ENCODE measurements at places on chromosomes 13 and 19. TPM values are rescaled to one million over a fixed set of nuclear protein-coding genes. Genes with fewer than 3 reads are reported as not detected.
A peak's percentile ranks its signal among the peaks of the same experiment; 100 is the strongest.

DNA sequence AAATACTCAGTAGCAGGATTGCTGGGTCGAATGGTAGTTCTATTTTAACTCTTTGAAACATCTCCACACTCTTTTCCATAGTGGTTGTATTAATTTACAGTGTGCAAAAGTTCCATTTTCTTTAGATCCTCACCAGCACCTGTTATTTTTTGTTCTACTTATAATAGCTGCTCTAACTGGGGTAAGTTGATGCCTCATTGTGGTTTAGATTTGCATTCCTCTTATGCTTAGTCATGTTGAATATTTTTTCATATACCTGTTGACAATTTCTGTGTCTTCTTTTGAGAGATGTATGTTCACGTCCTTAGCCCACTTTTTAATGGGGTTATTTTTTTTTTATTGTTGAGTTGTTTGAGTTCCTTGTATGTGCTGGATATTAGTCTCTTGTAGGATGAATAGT, 144.6 kb downstream of the NBEA start:
- DNase-seq: no peak

GRCh38 chr13:47332149-47332548, 435.3 kb upstream of the HTR2A start:
- DNase-seq: no peak

DNA sequence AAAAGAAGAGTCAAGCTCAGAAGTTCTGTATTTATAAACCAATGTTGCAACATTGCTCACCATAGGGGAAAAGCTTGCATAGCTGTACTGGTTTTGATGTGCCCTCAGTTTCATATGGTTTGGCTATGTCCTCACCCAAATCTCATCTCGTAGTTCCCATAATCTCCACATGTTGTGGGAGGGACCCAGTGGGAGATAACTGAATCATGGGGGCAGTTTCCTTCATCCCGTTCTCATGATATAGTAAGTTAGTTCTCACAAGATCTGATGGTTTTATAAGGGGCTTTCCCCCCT, 73.9 kb downstream of the TNFRSF19 start:
- no peak for DNase-seq

DNA sequence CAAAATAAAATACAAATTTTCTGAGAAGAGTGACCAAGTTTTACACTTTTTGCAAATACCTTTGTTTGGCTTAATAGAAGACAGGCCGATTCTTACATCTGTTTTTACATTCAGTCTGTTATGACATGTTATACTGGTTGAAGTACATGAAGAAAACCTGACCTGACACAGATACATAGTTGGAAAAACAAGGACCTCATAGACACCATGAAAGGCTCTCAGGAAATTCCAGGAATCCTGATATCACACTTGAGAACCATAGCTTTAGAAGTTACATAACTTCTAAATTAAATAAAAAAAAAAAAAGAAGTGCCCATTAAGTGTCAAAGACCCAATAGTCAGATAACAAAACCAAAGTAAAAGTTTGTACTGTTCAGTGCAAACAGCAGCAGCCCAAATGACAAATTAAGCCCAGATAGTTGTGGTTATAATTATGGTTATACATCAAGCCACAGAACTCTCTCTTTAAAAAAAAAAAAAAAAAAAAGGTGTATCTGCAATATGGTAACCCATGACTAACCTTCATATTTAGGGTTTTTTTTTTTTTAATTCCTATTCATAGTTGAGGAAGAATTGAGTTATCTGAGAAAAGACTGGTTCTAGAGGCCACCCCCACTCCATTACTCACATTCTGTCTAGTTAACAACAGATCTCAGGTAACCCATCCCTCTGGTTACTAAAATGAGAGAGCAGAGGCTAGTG, 19.8 kb downstream of the RBM26 start:
- no peak for DNase-seq

DNA sequence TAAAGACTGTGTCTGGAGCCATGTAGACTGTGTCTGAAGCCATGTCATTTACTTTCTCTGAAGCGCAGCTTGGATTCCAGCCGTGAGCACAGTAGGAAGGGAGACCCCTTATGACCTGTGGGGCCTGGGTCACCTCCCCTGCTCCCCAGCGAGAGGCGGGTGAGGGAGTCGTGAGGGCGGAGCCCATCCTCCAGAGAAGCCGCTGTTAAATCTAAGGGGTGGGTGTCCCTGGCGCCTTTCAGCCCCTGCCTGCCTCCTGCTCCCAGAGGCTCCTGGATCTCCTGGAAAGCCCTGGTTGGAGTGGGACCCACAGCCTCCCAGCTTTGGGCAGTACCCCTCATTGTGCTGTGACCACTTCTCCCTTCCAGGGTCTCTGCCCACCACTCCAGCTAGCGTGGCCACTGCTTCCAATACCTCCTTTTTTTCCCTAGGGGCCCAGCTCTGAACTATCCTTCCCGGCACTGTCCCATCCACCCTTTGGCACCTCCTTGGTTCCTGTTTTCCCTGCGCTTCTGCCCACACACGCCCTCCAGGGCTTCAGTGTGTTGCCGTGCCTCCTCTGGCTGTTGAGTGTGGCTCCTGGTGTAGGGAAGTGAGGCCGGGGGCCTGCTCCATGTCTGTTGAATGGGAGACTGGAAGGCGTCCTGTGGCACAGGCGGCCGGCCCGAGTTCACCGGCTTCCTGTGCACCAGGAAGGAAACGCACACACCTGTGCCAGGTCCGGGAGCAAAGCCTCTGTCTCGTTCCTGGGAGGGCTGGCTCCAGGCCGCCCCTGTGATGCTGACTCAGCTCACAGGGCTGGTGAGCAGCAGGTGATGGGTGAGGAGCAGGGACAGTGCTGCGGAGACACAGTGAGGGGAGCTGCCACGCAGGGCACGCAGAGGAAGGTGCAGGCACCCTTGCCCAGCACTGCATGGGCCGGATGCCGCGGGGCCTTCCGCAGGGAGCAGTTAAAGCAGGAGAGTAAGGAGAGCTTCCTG, 29.4 kb downstream of the ATP4B start:
- DNase-seq: no peak

DNA sequence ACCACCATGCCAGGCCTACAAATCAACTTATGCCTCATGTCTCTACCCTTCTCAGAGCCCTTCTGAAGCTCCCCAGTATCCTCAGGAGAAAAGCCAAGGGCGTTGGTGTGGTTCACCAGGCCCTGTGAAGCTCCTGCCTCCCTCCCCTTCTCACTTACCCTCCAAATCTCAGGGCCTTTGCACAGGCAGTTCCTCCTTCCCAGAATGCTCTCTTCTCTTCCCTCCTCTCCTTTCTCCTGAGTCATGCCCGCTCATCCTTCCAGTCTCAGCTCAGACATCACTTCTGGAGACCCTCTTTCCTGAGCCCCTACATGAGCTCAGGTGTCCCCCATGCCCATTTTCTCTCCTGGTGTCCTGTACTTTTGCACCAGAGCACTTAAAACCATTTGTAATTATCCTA, 20.5 kb downstream of the HIF3A start:
- DNase-seq: no peak

DNA sequence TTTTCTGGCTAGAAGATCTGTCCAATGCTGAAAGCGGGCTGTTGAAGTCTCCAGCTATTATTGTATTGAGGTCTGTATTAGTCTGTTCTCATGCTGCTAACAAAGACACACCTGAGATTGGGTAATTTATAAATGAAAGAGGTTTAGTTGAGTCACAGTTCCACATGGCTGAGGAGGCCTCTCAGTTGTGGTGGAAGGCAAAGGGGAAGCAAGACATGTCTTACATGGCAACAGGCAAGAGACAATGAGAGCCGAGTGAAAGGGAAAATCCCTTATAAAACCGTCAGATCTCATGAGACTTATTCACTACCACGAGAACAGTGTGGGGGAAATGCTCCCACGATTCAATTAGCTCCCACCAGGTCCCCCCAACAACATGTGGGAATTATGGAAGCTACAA, 980.4 kb downstream of the SLITRK5 start:
- no peak for DNase-seq

GRCh38 chr13:113298043-113298945, 1.3 kb downstream of the LAMP1 start:
- DNase-seq: no peak

- DNase-seq: no peak
Observed at GRCh38 chr19:1789261-1790041, 22.6 kb downstream of the ATP8B3 start.

DNA sequence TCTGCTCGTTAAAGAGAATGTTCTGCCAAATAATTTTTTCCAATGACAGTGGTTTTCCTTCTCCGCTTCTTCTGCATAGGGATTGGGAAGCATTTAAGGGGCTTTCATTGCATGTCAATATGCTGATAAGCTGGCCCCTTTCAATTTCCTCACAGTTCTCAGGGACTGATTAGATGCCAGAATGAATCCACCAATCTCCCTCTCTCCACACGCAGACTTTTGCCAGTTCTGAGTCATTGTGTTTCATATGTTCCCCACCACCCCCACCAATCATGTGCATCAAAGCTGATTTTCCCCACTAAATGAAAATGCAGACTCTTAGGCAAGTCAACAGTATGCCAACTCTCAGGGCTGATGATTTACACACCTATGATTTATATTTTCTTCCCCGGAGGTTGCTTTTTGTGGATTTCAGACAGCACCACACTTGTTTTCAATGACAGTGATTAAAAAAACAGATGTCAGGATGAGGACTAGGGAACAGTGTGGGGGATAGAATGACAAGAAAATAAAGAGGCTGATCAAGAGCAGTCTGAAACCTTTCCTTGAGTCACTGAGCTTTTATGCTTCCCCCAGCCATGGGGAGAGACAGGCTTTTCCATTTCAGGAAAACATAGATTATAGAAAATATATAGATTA, 47.9 kb upstream of the C13orf42 start:
- no peak for DNase-seq

- DNase-seq: peak; percentile 91
Observed at GRCh38 chr19:49057636-49058234, at the start of gene CGB7. CGB7 (minus strand) TSS chr19:49057749; CDS start chr19:49055375, 2,374 bp downstream.

GRCh38 chr13:33683376-33683775, 134.6 kb upstream of the RFC3 start:
- DNase-seq: no peak

- DNase-seq: no peak
Observed at GRCh38 chr19:13830741-13831536, 35.7 kb downstream of the ZSWIM4 start.

DNA sequence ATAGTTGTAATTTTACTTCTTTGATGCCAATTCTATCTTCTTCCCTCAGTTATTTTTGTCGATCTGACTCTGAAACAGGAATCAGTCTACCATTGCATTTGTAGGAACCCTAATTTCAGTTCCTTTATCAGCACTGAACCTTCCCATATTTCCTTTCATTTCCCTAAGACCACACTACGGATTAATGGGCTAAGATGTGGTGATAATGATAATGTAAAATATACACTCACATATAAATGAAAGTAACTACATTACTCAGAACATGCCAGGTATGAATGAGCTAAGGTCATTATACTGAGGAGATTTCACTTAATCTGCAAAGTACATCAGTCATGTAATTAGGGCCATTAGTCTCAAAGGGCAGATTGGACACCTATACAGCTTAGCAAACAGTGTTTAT, 60.2 kb upstream of the RFC3 start:
- no peak for DNase-seq

DNA sequence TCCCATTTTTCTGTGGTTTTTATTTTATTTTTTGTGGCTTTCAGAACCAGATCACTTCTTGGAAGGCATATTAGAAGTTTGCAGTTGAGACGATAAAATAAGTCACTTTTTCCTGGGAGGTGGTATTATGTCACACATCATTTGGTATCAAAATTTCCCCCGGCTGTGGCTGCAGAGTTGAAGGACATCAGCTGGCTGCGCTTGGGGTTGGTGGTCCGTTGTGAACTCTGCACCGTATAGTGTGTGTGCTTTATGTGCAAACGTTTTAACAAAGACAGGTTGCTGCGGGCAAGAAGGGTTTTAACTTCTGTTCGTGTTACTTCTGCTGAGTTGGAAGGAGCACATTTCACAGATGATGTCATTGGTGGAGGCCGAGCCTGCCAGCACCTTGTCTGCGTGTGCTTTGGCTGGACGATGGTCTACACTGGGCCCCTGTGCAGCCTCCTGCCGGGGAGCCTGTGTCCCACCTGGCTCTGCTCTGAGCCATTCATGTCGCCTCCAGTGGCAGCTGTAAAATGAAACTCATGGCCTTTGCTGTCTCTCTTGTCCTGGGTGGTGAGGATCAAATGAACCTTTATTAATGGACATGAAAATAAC, 9.6 kb downstream of the ATP11A start:
- DNase-seq: no peak

Gene MAMSTR
- total RNA-seq: 1.9 TPM

Gene TPTE2
- total RNA-seq: not detected

Gene ZNF135
- total RNA-seq: 9.8 TPM

Gene NR2F6
- total RNA-seq: 209 TPM
